ENCODE measurements at places on chromosomes 6 and 20. TPM values are rescaled to one million over a fixed set of nuclear protein-coding genes. Genes with fewer than 3 reads are reported as not detected.

GRCh38 chr6:130783416-130784107 is 43.6 kb upstream of the SMLR1 start:
- no peak for DNase-seq

DNA sequence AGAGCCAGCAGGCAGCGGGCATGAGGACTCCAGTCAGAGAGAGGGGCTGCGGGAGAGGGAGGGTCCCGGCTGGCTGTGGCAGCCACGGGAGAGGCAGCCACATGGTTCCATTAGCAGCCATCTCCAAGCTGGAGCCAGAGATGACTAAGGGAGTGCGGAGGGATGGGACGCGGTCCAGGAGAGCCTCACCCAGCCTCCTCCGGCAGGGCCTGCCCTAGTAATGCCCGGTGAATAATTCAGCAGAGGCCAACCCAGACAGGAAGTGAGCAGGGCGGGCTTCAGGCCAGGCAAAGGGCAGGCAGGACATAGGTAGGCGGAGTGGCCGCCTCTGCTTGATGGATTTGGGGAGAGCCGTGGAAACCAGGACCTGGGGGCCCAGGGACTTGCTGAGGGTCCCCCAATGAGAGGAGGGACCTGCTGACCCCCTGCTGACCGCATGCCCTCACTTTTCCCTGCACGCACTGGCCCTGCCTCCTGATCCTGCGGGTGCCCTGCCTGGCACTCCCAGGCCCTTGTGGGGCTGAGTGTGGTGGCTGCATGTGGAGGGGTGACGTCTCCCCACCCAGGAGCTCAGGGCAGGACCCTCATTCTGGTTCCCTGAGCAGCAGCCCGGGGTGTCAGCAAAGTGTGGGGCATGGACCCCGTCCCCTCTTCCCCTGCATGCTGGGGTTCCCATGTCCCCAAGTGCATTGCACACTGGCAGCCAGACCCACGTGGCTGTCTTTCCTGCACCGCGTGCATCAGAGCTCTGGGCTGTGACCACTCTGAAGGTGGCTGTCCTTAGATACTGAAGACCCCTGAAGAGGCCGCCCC is 51.8 kb upstream of the SLCO4A1 start:
- DNase-seq, result no peak

- DNase-seq, result no peak
Observed at GRCh38 chr6:155319902-155320301, 5.6 kb upstream of the TFB1M start.

DNA sequence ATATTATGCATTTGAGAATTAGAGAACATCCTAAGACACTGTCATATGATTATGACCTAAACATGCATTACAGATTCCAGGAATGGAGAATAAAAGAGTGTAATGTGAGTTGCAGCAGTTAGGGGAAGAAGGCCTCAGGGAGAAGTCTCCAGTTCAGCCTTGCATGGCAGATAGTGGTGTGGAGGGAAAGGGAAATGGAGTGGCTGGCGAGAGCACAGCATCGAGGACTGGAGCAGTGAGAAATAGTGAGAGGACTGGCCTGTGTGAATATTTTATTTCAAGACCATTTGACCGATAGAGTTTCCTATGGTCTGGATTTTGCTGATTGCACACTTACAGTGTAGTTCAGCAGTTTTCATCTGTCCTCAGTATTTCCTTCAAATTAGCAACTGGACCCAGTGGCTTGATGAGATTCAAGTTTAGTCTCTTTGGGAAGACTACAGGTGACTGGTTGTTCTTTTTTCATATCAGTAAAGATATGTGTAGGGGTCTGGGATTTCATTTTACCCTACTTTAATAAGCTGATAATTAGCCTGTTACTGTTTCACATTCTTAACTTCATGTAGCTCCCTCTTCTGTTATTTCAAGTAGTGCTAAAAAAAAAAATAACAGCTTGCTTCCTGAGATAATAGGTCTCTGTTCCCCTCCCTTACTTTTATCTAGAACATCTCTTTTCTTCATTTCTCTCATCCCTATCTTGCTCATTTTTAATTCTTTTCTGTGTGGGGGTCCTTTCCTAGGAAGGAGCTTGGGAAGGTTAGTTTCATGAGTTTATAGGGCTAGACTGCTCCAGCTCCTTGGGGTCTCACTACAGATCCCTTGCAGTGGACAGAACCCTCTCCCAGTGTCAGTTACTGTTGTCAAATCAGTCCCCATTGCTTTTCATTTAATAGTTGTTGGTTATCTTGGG is 27.9 kb downstream of the BLTP3A start:
- DNase-seq, result no peak

- no peak for DNase-seq
Observed at GRCh38 chr20:21534453-21534852, 20.6 kb upstream of the NKX2-2 start.

DNA sequence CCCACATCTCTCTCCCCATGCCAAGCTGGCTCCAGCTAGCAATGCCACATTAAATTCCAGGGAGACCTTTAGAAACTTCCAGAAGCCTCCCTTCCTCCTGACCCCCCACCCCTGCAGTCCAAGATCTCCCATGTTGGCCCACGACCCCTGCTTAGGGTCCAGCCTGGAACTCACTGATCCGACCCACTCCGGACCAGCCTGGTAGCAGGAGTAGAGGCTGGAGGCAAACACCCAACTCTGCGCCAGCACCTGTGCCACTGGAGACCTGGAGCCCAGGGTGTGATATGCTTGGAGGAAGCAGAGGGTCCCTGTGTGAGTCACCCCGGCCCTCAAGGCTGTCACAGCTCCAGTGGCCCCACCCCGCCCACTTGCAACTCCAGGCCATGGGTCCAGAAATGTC is 3.3 kb upstream of the ULBP1 start:
- no peak for DNase-seq

DNA sequence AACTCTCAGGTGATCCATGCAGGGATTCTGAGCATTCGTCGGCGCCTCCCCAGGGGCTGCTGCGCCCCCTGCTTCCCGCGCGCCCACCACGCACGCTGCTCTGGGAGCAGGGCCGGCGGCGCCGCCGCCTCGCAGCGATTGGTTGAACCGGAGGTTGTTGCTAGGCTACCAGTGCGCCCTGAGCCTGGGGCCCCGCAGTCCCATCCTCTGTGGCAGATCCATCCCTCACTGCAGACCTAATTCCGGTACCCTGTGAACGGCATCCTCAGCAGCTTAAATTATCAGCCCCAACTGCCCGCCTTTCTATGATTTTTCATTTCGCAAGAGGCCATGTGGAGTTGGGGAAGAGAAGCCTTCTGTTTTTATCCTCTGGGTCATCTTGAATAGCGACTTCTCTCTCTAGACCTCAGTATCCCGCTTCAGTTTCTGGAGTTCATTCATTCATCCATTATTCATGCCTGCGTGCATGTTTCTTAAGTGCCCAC is 15.4 kb downstream of the PNPLA1 start:
- DNase-seq, result peak; percentile 56

GRCh38 chr6:150673720-150674346 is 74.1 kb downstream of the PLEKHG1 start:
- no peak for DNase-seq

DNA sequence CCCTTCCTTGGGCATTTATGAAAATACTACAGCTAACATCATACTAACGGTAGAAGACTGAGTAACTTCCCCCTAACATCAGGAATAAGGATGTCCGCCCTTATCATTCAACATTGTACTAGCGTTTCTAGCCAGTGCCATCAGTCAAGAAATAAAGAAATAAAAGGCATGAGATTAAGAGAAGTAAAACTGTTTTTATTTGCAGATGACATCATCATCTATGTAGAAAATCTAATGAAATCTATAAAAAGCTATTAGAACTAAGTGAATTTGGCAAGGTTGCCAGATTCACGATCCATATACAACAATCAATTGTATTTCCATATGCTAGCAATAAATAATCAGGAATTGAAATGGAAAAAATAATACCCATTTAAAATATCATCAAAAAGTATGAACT is 54.6 kb downstream of the STK35 start:
- no peak for DNase-seq

DNA sequence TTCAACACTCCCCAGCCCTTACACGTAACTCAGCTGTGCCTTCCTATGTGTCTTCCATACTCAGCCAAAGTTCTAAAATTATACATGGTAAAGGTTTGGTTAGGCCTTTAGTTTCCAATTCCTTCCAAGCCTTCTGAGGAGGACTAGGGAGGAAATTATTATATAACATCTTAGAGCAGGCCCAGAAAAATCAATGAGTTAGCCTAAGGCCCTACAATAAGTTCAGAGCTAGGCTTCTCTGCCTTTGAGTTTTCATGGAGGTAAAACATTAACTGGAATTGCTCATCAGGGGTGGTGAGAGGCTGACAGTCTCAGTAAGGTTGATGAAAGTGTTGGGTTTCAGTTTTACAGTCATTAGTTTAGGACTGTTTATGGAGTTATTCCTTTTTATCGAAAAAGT is 286.0 kb downstream of the ADGB start:
- no peak for DNase-seq

DNA sequence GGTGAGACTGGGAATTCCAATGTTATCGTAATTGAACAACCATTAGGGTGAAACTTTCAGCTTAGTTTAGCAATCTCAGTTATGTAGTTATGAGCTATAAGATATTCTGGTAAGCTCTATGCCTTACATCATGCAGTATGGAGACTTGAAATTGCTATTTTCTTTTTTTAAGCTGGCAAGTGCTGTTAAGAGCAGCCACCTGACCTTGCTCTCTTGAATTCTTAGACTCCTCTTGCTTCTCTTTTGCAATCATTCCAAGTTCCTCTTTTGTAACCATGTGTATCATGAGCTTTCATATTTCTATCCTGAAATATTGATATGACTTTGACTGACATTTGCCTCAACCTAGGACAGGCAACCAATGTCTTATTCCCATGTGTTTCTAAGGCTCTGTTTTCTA is 446.3 kb upstream of the SLC35B3 start:
- no peak for DNase-seq

DNA sequence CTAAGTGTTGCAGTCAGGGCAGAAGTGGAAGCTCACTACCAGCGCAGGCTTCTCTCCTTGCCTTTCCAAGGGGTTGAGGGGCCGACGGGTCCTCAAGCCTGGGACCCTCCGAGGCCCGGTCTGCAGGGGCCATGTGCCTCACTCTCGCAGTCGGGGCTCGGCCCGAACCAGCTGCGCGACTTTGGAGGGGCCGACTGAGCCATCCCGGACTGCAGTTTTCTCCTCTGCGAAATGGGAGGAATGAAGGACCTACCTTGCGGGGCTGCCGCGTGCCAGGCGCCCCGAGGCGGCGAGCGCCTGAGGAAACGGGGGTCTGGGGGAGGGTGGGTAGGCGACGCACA is 5.6 kb downstream of the LZTS3 start:
- DNase-seq, result no peak

- no peak for DNase-seq
Observed at GRCh38 chr6:13695252-13695651, 16.4 kb downstream of the RANBP9 start.

DNA sequence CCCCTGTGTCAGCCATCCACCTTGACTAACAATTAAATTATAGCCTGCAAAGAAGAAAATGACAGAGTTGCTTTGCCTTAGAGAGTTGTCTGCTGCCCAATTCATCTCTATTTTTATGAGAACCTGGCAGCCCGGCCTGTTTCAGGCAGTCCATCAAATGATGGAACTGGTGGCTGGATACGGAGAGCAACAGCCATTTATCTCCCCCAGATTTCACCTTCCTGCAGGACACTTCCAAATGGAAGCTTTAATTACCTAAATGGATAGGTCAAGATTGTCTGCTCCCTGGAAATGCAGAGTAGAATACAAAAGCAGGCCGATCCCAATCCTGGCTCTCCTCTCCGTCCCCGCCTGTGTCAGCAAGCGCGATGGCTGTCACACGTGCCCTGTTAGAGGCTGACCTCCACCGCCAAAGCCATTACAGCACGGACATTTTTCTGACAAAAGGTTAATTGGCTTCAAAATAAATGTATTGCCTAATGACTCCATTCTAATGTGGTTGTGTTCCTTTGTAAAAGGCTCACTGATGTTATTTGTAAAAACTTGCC is 86.7 kb downstream of the PACRG start:
- no peak for DNase-seq

DNA sequence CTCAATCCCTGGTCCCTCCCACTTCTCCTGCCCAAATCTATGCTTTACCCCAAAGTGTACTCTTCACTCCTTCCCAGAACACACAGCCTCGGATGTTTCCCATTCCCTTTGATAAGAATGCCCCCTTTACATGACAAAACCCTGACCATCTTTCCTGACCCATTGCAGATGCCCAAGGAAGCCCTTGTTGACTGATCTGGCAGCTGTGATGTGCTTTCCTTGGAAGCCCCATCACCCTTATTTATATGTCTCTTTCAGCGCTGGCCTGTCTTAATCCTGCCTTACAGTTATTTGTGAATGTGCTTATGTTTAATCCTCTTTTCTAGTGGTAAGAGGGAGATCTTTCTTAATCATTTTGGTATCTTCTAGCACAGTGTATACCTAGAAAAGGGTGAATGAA is 523.1 kb downstream of the CD83 start:
- no peak for DNase-seq

- DNase-seq, result no peak
Observed at GRCh38 chr20:47534405-47534804, 32.7 kb downstream of the NCOA3 start.

GRCh38 chr6:116016846-116017545 is 43.7 kb downstream of the FRK start:
- DNase-seq, result no peak

DNA sequence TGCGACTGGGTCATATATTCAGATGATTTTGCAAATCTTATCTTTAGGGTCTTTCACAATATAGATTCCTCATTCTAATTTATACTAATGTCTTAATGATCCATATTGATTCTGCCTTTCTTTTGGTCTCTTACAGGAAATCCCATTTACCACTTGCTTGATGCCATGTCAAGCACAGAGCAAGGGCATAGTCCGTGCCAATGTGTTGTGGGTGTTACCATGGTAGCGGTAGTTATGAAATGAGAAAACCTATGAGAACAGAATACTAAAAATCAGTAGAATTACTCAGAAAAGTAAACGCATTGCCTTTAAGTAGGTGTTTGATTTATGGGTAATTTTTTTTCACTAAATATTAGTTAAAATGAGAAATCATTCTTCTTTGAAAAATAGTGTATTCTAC is 153.9 kb upstream of the RAB32 start:
- DNase-seq, result no peak

DNA sequence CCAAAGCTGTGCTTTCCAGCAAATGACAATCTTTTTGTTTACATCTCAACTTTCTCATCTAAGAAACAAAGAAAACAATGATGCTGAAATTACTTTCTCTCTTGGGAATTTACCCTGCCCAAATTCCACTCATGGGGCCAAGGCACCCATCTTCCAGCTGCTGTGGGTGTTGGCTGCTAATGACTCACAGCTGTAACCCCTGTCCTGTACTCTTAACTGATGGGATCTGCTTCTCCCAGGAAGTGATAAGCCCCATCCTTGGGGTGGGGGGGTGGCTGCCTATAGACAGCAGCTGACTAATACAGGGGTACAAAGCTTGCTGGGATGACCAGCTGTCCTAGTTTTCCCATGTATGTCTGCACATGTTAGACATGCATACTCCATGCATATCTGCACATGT is 938.6 kb downstream of the C6orf118 start:
- no peak for DNase-seq

- DNase-seq, result no peak
Observed at GRCh38 chr6:33599413-33599938, 19.4 kb upstream of the BAK1 start.

SNHG17 gene
- 24.9 TPM for total RNA-seq

B4GALT5 gene
- total RNA-seq, result 42.8 TPM

PRR18 gene
- 17.2 TPM for total RNA-seq

GPSM3 gene
- total RNA-seq, result 7.3 TPM

PXDC1 gene
- 30.5 TPM for total RNA-seq

ABHD16B gene
- total RNA-seq, result not detected

PTPRT gene
- 101 TPM for total RNA-seq

LAMP5 gene
- total RNA-seq, result 49.7 TPM

DOP1A gene
- total RNA-seq, result 53.1 TPM

TPBG gene
- 10.3 TPM for total RNA-seq

SHLD1 gene
- 9.1 TPM for total RNA-seq

All from dorsolateral prefrontal cortex (tissue), 122 donors.